ENCODE measurements at places on chromosomes 11 and 22.

DNA sequence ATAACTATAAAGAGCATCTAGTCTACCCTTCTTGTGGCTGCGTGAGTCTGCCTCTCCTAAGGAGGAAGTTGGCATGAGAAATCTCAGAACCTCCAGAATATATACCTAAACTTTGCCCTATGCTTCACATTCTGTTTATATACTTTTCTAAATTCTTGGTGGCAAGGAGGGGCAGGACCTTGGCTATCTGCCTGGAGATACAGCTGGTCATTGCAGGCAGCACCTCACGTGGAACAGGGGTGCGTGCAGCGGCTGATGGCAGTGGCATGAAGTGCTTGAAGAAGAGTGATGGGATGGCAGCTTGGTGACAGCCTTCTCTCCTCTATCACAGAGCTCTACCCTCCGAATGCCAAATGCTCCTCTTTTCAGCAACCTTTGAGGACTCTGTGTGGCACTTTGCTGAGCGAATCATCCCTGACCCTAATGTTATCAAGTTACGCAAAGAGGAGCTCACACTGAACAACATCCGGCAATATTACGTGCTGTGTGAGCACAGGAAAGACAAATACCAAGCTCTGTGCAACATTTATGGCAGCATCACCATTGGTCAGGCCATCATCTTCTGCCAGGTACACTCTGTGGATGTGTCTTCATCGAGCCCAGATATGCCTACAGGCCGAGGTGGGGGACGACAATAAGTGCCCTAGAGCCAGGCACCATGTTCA, 12.5 kb downstream of the DDX25 start:
- no peak for DNase-seq

GRCh38 chr11:121802542-121802941, 313.5 kb downstream of the BLID start:
- no peak for DNase-seq

DNA sequence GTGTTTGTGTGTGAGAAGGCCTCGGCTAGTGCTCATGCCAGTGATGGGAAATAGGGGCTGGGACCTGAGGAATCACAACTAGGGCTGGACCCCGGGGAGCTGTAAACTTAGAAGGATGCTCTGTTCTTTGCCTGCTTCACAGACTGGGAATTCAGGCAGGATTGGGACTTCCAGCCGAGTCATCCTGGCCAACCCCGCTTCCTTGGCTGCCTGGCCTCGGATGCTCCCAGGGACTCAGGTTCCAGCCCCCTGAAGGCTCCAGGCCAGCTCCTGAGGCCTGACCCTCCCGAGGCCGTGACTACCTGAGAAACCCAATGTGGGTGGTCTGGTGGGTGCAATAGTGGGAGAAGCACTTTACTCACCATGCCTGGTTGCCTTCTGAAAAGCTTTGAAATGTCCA, 44.7 kb downstream of the IRAG1 start:
- no peak for DNase-seq

DNA sequence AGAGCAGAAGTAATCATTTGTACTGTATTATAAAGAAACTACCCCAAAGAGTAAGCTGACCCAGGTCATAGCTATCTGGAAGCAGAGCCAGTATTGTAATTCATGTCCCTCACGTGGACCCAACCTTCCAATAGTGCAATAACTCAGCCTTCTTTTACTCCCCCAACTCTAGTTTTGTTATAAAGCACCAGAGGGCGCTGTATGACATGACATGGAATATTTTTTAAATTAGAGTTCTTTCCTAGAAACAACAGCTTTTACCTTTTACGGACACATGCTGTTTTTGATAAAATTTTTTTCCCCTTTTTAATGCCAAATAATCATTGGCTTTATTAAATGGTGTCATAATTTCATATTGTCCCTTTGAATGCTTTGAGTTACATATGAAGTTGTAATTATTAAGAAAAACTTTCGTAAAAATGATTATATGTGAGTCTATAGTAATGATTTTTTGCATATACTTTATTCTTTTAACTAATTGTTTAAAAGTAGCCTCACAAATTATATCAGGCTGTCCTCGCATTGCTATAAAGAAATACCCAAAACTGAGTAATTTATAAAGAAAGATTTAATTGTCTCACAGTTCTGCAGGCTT, 76.9 kb downstream of the DKK3 start:
- DNase-seq = no peak

- DNase-seq = no peak
Measured at GRCh38 chr11:12232160-12232559, 121.8 kb downstream of the MICAL2 start.

GRCh38 chr11:15774388-15774939, 581.9 kb downstream of the SOX6 start:
- DNase-seq = no peak

GRCh38 chr11:83641511-83641910, 355.3 kb upstream of the CCDC90B start:
- no peak for DNase-seq

GRCh38 chr11:61926235-61926634, 8.9 kb upstream of the RAB3IL1 start:
- DNase-seq = no peak

GRCh38 chr11:84544566-84544965, 1082.6 kb downstream of the DLG2 start:
- no peak for DNase-seq

DNA sequence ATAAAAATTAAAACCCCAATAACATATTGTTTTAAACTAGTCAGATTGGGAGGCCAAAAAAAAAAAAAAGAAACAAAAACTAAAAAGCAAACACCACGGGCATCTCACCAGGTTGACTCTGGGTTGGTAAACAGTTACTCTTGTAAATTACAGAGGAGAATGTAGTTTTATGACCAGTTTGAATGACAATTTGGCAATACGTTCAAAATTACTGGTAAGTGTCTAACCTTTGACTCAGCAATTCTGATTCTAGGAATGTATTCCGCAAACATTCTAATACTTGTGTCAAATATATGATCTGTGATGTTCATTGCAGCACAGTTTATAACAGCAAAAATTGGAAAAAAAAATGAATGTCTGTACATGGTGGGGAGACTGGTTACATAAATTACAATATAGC, 1376.0 kb downstream of the TBC1D22A start:
- DNase-seq = no peak

DNA sequence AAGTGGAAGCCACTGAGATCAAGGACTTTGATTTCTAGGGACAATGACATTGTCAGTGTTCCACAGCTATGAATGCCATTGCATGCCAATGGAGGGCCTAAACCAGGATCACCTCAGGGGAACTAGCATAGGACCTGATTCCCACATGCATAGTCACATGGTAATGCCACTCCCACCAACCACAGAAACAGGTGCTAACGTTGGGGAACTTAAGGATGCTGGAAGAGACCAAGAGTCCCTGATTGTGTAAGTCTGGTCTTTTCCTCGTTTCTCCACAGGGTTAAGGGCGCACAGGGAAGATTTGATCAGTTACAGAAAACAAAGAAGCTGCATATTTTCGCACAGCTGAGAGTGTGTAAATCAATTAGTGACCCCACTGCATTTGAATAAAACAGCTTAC, 59.4 kb upstream of the CD44 start:
- no peak for DNase-seq

GRCh38 chr11:95850137-95850536, 59.8 kb downstream of the CEP57 start:
- DNase-seq = no peak

DNA sequence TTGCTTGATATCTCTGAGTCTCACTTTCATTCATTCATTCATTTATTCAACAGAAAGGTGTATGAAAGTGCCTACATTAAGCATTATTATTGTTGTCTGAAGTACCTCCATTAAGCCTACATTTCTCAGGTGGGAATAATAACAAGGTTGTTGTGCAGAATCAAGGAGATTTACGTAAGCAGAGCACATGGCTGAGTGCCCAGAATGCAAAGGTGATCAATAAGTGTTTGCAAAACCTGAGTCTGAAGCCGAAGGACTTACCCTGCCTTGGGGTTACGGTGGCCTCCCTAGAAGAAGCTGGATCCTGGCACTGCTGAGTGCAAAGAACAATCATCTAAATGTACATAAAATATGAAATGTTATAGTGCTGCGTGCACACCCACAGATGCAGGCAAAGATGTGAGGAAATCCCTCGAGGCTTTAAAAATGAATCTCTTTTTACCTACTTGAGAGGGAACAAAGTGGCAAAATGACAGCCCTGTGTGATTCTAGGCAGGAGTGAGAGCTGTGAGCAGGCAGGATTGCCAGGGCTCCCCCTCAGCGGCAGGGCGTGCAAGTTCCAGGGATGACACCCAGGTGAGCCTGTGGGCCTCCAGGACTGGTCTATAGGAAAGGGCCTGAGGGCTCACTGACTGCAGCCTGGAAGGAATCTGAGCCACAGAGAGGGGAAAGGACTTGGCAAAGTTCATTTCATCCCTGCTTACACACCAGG, 133.1 kb upstream of the TBCEL start:
- DNase-seq = no peak

- no peak for DNase-seq
Measured at GRCh38 chr11:5092821-5093585, 23.6 kb downstream of the OR52E1 start.

DNA sequence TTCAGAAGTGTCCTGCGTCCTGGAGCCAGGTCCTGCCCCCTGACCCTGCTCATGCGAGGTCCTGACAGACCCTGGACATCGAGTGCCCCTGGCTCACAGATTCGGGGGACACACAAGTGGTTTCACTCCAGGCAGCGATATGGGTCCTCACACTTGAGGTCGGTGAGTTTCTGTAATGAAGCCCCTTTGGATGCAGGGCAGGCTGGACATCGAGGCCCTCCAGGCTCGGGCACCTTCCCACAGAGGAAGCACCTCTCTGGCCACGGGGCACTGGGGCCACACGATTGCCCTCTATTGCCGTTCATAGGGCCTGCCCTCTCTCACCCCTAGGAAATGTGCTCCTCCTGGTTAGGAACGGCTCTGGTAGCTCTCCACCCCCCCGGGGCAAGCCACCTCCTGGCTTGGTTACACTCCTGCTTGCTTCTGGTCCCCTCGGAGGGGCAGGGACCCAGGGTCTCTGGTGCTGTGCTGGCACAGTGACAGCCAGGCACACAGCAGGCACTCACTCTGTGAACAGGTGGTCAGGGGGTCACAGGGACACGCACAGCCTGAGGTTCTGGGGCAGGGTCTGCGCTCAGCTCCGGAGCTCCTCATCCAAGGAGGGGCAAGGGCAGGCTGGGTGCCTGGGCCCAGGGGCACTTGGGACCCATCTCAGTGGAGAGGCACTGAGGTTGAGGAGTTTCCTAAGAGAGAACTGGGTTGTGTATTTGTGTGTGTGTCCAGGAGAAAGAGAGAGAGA, 907.7 kb downstream of the BRD1 start:
- no peak for DNase-seq

DNA sequence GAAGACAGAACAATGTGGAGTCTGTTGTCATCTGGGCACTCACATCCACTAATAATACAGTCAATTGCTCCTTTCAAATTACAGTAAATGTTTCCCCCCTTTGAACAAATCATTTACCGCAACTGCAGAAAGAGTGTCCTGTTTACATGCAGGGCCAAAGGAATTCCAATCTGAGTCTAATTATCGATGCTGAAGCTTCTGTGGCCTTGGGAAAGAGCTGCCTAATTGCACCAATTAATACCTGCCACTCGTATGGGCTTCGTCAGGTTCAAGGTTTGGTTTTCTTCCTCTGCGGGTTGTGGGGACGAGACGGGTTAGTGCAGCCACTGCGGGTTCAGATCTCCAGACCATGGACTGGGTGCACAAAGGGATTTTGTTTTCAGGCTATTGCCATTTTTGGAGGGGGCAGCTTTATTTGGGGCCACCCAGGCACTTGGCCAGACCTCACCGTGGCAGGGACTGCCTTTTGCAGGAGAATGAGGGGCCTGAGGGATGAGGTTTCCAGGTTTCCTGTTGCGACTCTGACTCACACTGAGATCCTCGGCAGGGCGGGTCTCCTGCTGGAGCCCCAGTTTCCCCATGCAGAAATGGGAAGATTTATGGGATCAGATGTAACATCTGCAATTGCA, 147.6 kb downstream of the MIAT start:
- no peak for DNase-seq

DNA sequence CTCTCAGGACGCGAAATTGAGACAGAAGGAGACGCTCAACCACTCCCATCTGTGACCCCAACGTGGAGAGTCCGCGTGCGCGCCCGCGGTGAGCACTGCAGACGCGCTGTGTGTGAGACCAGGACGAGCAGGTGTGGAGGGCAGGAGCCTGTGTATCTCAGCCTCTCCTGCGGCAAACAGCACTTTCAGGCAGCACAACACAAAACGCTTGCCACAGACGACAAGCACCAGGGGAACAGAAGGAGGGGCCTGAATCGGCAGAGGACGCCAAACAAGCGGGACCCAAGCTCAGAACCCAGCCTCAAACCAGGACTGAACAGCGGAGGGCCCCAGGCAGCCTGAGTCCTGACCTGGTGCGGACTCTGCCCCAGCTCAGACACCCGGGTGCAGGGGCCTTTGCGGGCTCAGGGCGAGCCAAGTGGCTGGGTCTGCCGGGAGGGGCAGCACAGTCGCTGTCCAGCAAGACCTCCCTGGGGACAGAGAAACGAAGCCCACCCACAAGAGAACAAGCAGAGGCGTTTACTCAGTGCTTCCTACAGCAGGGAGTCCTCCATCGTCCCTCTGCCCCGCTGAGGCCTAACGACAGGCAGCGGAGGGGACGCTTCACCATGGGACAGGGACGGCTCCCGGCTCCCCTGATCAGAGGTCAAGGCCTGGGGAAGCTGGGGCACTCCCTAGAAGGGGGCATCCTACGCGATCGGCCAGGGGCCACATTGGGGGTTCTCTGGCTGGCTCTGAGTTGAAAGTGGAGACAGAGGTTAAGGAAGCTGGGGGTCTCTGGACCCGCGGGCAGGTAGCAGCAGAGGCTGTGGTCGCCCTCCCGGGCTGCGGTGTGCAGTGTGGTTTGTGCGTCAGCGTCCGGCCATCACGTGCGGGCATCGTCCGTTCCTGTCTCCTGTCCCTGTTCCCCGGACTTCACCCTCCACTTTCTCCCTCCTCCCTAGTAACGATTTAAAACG, 560.8 kb downstream of the BRD1 start:
- DNase-seq = no peak

- DNase-seq = no peak
Measured at GRCh38 chr11:17506942-17507341, 30.3 kb upstream of the ABCC8 start.

DNA sequence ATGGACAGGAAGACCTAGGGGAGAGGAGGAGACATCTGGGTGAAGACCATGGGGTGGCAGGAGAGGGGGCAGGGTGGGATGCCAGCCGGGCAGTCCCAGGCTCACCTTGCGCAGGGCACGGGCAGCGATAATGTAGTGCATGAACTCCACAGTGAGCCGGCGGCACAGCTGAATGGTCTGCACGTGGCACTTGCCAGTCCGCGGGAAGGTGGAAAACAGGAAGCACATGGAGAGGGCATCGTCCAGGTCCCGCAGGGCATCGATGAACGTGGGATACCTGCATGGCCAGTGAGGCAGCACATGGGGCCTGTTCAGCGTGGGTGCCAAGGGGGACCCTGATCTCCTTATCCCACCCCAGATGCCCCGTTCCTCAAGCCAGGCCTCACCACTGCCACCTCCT, 7.3 kb downstream of the PES1 start:
- DNase-seq = no peak

Data from stimulated activated CD4-positive, alpha-beta T cell treated with anti-CD3 and anti-CD28 coated beads, Interleukin-1b, Interleukin-23, amount 100 ng/mL, for 1 hour (primary cell).